ENCODE measurements at places on chromosomes 12 and 14. TPM values are rescaled to one million over a fixed set of nuclear protein-coding genes. Genes with fewer than 3 reads are reported as not detected.

- DNase-seq, result no peak
These were observed 176.0 kb downstream of the GRIP1 start for GRCh38 chr12:66502911-66503310.

DNA sequence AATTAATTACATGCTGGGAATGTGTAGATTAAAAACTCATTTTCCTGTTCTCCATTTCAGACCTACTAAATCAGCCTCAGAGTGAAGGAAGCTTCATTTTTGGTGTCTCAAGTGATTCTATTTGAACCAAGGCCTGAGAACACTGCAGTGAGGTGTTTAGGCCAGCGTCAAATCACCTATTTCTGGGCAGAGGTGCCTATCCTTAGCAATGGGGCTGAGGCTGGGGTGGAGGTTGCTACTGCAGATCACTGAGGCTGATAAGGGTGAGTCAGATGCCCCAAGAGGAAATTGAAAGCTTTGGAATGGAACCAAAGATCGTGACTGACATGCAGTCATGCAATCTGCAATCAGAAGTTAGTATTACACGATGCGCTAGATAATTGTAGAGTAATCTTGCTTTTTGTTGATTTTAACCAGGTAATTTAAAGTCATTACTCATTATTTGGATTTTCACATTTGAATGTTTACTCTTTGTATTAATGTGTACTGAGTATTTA is 4.4 kb downstream of the TXNRD1 start:
- peak; percentile 92 for DNase-seq

DNA sequence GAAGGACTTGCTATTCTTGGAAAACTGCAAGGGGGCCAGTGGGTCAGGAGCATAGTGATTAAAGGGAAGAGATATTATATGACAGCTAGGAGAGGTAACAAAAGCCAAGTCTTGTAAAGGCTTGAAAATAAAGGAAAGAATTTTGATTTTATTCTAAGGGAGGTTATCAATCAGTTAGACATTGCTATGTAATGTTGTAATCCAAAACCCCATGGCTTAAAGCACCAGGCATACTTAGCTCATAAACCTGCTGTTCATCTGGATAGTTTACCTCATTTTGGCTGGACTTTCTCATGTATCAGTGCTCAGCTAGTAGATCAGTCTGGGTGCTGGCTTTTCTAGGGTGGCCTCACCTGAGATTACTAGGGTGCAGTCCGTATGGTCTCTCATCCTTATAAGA is 680.9 kb upstream of the LMO3 start:
- DNase-seq, result no peak

GRCh38 chr12:84660139-84660538 is 252.5 kb downstream of the SLC6A15 start:
- DNase-seq, result no peak

DNA sequence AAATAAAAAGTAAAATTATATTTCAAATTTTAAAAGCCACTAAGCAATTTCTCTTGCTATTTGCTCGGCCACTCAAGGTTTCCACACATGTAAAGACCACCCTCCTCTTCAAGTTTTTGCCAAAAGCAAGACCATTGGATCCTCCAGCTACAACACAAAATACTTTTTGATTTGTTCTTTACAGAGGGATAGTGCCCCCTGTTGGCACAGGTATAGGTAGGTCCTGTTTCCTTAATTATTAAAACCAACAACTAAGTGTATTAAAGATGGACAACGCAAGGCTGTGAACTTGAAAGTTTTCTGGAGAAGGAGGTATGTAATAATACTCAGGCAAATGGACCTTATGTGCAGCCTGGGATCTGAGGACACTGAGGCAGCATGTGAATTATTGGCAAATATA is 23.8 kb downstream of the ATP6V1D start:
- peak; percentile 19 for DNase-seq

DNA sequence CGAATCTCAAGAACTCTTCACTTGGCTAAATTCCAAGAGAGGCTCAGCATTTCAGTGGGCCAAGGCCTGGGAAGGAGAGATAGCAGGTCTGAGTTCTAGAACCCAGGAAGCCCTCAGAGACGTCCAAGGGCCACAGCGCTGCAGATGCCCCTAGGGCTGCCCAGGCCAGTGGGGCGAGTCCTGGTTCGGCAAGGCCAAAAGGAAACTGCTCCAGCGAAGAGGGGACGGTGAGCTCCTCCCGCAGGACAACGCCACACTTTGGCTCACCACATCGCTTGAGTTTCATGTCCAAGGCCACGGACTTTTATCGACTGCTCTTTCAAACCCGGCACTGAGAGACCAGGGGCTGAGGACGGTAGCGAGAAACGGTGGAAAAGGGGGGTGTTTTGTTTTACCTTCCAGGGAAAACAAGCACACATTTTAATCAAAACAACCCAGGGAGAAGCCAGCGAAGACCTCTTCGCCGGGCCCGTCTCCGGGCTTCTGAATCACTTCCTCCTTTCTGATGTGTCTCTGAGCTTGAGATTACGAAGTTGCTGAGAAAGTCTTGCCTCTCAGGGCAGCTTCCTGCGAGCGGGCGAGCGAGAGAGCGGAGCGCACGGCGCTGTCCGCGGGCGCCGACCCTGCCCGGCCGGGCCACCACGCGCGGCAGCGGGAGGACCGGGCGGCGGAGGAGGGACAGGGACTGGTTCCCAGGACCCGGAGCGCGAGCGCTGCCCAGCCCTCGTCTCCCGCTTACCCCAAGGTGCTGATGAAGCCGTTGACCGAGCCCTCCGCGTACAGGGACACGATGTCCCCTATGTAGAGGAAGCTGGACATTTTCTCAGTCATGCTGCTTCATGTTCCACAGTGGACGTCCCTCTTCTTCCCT is 808 bp downstream of the ITPR2 start:
- DNase-seq, result peak; percentile 75

- no peak for DNase-seq
These were observed 243.0 kb downstream of the TTC8 start for GRCh38 chr14:89067293-89067972.

- no peak for DNase-seq
These were observed 76.2 kb downstream of the MON2 start for GRCh38 chr12:62542814-62543213.

- no peak for DNase-seq
These were observed 2.6 kb upstream of the IFNG-AS1 start for GRCh38 chr12:67986632-67987031.

DNA sequence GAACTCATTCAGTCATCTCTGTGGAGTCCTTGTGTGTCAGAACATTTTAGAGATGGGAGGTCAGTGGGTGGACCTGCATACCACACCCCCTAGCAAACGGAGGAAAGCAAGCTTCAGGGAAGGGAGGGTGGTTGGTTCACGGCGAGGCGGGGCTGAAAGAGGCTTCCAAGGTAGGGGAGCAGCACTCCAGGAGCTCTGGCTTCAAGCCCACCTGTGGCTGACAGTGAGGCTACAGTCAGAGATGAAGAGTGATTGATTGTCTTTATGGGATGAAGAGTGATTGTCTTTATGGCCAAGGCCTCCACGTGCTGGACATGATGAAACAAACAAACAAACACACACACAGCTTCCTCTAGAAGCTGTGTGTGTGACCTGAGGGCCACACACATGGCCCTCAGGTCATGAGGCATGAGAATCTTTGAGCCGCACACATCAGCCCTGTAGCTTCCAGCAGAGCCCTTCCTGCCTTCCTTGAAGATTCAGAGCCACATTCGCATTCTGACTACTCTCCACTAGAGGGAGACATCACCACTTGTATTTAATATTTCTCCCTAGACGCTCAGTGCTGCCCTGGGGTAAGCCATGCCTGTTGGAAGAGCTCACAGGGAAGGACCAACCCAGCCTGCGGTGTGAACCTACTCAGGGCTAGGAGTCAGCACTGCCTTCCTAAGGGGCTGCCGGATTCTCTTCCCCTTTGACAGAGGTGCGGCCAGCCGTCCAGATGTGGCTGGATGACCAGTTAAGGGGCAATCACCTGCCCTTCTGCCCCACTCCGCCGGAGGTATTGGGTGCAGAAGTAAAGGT is 54.4 kb upstream of the KCNA1 start:
- peak; percentile 80 for DNase-seq

GRCh38 chr12:68675101-68675842 is 11.5 kb upstream of the NUP107 start:
- DNase-seq, result peak; percentile 20

DNA sequence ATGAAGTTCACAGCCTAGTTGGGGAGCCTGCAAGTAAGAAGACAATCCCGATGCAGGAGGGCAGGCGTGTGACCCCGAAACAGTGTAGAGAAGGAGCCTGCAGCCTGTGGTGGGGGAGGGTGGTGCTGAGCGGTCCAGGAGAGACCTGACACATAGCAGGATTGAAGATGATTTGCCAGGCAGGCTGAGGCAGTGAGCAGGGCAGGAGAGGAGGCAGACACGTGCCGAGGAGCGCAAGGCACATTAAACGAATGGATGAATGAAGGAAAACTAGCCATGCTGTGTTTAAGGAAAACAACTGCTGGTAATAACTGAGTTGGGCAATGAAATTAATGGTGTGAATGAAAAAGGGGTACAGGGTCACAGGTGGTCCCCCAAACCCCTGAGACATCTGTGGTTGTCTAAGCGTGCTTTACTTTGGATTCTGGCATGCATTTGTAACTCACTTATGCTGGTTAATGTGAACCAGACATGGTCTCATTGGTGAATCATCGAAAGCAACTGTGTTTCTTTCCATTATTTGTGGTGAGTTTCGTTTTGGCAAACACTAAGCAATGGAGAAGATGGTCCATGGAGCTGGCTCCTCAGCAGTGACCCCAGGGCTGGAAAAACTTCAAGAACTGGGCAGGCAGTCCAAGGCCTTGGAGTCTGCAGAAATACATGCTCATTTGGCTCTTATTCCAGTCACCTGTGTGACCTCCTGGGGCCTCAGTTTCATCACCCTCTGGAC is 96.9 kb upstream of the EVL start:
- peak; percentile 75 for DNase-seq

GRCh38 chr12:58105225-58106119 is 164.1 kb downstream of the ATP23 start:
- peak; percentile 3 for DNase-seq

The IL23A gene
- not detected for total RNA-seq

The SLC6A13 gene
- not detected for total RNA-seq

The IL22 gene
- not detected for total RNA-seq

The GALNT8 gene
- not detected for total RNA-seq

The INSM2 gene
- total RNA-seq, result not detected

The SPIC gene
- total RNA-seq, result not detected
